Body of pancreas (tissue), 4 donors: ENCODE measurements at places on chromosomes 2 and 18.

GRCh38 chr2:26541401-26542193, 63.7 kb upstream of the OTOF start:
- no peak for DNase-seq

DNA sequence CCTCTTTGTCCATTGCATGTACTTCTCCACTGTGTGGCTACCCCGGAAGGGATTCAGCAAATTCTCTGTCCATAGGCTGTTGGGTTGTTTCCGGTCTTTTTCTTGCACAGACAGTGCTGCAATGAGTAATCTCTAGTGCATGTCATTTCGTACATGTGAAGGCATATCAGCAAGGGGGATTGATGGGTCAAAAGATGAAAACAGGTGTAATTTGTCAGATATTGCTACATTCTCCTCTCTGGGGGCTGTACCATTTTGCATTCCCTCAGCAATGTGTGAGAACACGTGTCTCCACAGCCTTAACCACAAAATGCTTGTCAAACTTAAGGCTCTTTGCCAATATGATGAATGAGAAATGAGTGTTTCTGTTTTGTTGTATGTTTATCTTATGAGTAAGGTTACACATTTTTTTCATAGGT, 60.5 kb downstream of the KLHL29 start:
- no peak for DNase-seq

- DNase-seq = no peak
These were observed 391.1 kb downstream of the DCC start for GRCh38 chr18:52730972-52731619.

- DNase-seq = no peak
These were observed 26.1 kb upstream of the AP1S3 start for GRCh38 chr2:223863491-223863890.

DNA sequence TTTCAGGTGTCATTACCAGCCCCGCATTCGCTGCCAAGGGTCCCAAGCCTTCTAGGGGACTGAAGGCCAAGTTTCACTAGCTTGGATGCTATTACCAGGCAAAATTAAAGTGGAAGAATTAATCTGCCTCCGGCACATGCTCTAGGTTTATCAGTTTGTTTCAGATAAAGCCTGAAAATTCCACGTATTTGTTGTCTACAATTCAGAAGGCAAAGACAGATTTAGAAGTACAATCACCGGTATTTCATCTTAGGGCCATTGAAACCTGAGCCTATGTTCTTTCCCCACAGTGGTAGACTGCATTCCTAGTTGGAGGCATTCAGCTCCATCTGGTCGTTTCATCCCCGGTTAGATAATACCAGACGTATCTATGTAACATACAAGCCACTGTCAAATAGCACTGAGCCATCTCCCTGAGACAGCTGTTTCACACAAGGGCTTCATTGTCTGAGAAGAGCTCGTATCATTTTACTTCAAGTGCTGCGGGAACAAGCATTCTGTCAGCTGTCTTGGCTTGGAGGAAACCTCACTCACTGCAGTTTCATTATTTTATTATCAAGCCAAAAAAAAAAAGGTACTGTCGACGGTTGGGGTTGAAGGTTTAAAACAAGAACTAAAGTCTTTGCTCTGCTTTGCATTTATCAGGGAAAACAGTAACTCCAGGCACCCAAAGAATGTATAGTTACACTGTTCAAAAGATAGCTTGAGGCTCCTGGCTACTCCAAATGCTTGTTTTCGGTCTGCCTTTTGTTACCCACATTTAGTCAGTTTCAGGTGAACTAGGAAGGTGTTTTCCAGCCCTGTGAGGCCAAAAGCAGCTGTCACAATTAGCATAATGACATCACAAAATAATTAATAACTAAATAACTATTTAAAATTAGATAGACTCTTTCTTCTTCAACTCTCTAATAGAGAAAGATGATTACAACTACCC, 76.7 kb downstream of the TGIF1 start:
- no peak for DNase-seq

GRCh38 chr2:26938399-26939118, 31.9 kb upstream of the MAPRE3 start:
- no peak for DNase-seq

GRCh38 chr2:237167038-237167437, 81.3 kb downstream of the COPS8 start:
- DNase-seq = no peak

GRCh38 chr18:73947180-73947921, 200.3 kb downstream of the FBXO15 start:
- no peak for DNase-seq

DNA sequence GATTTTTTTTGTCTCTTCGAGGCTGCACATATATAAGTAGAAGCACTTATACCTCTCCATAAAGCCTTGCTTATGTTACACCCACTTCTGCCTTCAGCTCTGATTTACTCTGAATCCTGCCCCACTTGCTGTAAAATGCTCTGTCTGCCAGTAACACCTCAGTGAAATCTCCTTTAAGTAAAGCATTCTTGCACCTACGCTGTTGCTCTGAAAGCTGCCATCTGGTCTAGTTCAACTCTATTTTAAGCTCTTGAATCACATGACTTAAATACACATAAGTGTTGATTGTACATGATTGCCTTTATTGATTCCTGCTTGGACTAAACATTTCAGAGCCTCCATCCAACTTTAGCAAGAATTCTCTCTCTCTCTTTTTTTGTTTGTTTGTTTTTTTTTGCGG, 609.0 kb upstream of the CELF4 start:
- peak; percentile 35 for DNase-seq

DNA sequence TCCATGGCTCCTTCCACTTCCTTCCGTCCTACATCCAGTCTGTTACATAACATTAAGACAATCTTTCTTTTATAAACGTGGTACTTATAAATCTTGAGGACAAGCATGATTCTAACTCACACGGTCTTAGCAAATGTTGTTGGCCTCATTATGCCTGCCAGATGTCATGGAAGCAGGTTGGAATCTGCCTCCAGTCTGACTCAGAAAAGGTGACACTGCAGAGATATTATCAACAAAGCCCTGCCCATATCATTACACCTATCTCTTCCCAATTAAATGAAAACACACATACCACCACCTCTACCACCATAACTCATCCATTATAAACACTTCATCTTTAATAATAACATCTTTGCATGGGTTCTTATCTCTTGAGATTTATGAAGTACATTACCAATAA, 334.7 kb upstream of the CHAC2 start:
- no peak for DNase-seq

GRCh38 chr2:78202986-78203670, 681.0 kb upstream of the LRRTM4 start:
- DNase-seq = no peak

DNA sequence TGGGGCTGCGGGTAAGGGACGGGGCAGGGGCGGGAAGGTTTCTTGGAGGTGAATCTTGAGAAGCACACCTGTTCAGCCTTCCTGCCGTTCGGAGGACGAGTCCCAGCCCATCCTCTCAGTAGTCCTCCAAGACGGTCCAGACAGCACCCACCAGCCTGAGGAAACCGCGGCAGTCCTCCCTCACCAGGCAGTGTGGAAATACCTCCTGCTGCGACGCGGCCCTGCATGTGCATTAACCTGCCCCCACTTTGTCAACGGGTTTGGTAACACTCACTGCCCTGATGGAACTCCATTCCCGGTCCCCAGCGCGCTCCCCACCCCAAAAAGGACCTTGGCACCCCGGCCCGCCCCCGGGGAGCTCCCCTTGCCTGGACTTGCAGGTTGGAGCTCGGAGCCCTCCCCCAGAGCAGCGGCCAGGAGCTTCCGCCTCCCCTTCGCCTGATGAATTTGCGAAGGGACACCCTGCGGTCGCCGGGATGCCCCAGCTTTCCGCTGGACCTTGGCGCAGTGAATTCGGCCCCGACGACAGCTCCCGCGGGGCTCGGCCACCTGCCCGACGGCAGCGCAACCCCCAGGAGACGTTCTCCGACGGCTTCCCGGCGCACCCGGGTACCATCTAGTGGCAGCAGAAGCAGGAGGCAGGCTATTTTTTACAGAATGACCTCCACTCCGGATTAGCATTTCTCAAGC, 31.5 kb downstream of the ACVR1C start:
- peak; percentile 57 for DNase-seq

- no peak for DNase-seq
These were observed 245.4 kb downstream of the PTPRM start for GRCh38 chr18:7812431-7813063.

GRCh38 chr18:63097178-63097577, 222.4 kb downstream of the BCL2 start:
- DNase-seq = no peak

GRCh38 chr2:238130696-238131628, 7.5 kb upstream of the KLHL30 start:
- no peak for DNase-seq

DNA sequence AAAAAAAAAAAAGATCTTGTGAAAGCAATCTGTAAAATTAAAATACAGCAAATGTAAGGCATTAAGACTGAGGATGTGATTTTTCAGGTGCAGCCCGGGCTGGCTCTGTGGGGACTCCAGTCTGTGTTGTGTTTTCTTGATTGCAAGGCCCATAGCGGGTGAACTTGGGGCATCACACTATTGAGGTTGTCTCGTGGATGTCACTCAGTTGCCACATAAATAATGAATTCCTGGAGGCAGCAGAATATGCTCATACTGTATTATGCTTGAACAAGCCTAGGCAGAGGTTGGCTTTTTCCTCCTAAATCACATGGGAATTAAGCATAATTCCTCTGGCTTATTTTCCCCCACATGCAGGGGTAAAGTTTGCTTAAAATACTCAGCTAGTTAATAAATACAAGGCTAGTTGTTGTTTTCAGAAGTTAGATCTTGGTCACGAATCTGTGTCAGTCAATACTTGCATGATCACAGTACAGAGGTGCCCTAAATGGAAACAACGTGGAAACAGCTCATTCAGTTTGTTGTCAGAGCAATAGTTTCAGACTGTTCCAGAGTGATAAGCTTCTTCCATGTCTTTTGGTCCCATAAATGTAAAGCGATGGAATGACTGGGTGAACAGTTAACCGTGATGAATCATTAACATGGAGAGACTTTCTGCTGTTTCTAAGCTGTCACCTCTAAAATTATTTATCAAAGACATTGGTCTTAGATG, 16.4 kb downstream of the GEMIN6 start:
- no peak for DNase-seq

DNA sequence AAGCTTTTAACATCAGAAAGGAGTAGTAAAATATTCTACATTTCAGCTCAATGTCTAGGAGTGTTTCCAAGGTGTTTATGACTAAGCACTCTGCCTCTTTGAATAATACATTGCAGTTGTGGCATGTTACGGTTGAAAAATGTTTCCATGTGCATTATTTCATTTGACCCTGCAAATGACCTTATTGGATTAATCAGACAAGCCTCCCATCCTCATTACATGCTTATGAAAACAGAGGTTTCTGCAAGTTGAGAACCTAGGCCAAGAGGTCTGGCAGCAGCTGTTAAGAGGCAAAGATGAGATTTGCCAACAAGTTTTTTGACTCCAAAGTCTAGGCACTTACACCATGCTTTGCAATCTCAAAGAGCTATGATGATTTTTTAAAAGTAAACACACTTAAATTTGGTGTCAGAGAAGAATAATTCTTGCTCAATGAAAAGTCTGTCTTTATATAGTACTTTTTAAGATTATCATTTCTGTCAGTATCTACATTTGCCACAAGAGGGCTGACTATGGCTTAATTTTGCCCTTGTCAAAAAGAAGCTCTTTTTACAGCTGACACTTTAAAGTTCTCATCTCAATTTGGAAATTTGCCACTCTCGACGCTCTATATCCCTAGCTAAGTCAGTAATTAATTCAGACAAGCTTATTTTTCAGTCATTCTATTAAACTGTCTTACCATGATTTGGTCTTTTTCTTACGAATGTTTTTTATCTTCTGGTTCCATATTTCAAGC, 260.6 kb downstream of the PAX3 start:
- DNase-seq = no peak

GRCh38 chr18:4058179-4058578, 396.9 kb downstream of the DLGAP1 start:
- DNase-seq = no peak

DNA sequence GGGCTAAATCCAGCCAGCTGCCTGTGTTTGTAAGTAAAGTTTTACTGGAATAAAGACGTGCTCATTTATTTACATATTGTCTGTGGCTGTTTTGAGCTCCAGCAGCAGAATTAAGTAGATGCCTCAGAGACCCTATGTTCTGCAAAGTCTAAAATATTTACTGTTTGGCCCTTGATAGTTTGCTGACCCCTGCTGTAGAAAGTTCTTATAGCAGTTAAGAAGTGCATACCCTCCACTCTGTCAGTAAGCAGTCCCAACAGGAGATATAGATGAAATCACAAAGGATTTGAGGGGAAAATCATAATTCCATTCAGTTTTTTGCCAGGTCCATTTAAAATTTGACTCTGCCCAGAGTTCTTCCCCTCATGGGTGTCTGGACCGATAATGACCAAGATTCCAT, 50.1 kb upstream of the ITM2C start:
- no peak for DNase-seq

GRCh38 chr2:239193925-239194677, 206.7 kb downstream of the HDAC4 start:
- peak; percentile 6 for DNase-seq

- DNase-seq = no peak
These were observed 376.3 kb downstream of the EPHA4 start for GRCh38 chr2:221195829-221196228.

DNA sequence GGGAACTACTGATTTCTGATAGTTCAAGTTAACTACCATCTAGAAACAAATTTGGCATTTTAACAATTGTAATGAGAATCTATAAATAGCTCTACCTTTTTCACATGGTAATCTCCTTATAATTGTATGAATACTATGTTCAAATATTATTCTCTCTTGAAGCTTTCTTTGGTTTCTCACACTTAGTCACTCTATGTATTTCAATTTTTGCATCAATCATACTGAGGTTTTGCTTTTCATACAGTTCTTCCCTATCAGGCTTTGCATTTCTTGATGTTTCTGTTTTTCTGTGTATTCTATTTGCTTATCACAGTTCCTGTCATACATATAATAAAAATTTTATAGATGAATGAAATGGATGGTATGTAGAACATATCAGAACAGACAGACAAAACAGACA, 16.0 kb downstream of the VPS54 start:
- DNase-seq = no peak

GRCh38 chr2:43169099-43169945, 57.1 kb downstream of the ZFP36L2 start:
- no peak for DNase-seq

- DNase-seq = no peak
These were observed 17.1 kb upstream of the OSBPL6 start for GRCh38 chr2:178177066-178177679.

DNA sequence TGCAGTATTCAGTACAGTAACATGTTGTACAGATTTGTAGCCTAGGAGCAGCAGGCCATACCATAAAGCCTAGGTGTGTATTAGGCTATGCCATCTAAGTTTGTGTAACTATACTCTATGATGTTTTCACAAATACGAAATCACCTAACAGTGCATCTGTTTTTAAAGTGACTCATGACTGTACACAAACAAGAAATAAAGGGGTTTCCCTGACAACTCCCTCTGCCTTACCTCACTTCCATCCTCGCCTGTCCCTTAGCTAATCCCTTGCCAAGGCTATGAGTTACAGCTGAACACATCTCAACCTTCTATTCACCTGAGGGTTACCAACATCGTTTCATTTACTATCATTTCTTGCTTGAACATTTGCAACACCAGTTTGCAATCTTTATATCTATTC, 78.6 kb upstream of the RPRM start:
- DNase-seq = no peak
